ENCODE measurements at places on chromosomes 7 and 10.

GRCh38 chr10:117075064-117075463 is 63.0 kb downstream of the VAX1 start:
- DNase-seq = peak; percentile 17

- DNase-seq = peak; percentile 54
Observed at GRCh38 chr10:75772153-75772887, 340.9 kb downstream of the LRMDA start.

GRCh38 chr10:131577786-131578471 is 266.4 kb upstream of the TCERG1L start:
- no peak for DNase-seq

- peak; percentile 63 for DNase-seq
Observed at GRCh38 chr7:151796871-151797537, 79.9 kb downstream of the PRKAG2 start.

DNA sequence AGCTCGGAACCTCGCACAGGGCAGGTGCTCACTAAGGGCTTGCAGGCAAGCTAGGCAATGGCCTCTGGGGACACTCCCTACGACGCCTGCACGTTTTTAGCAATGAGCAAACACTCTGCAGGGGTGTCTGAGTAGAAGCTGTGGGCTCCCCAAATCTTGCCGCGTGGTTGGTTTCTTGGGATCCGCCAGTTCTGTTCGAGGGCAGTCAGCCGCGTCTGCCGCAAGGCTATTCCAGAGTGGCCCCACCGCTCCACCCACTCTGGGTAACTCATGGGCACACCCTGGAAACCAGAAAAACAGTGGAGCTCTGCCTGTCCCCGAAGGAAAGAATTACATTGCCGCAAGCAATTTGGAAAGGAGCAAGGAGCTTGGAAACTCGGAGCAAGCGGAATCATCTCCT is 189.3 kb upstream of the LYZL2 start:
- DNase-seq = no peak

GRCh38 chr10:44466236-44466635 is 81.3 kb upstream of the CXCL12 start:
- DNase-seq = no peak

GRCh38 chr10:81073155-81073554 is 535.5 kb downstream of the SH2D4B start:
- no peak for DNase-seq

- DNase-seq = no peak
Observed at GRCh38 chr7:9030976-9031375, 597.6 kb downstream of the NXPH1 start.

- no peak for DNase-seq
Observed at GRCh38 chr7:94251-94801, 98.0 kb upstream of the FAM20C start.

- DNase-seq = no peak
Observed at GRCh38 chr10:79355420-79356017, 8.2 kb downstream of the PPIF start.

GRCh38 chr7:28178599-28178998 is 2.0 kb downstream of the JAZF1 start:
- no peak for DNase-seq

DNA sequence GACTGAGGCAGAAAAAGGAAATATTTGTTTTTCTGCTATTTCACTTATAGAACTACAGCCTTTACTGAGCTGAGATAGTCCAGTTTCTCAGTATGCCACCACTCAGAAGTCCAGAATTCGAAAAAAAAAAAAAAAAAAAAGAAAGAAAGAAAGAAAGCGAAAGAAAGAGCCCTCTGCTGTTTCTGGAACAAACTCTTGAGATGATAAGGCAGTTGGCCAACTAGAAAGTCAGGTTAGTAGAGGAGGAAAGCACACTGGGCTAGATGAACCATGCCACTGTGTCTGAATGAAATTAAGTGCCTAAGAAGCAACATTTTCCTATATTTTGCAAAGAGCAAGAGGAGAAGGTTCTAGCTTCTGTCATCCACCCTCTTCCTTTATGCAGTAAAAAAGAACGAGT is 403.8 kb downstream of the SORCS3 start:
- DNase-seq = no peak

GRCh38 chr10:130636313-130636930 is 500.2 kb downstream of the GLRX3 start:
- DNase-seq = peak; percentile 60

DNA sequence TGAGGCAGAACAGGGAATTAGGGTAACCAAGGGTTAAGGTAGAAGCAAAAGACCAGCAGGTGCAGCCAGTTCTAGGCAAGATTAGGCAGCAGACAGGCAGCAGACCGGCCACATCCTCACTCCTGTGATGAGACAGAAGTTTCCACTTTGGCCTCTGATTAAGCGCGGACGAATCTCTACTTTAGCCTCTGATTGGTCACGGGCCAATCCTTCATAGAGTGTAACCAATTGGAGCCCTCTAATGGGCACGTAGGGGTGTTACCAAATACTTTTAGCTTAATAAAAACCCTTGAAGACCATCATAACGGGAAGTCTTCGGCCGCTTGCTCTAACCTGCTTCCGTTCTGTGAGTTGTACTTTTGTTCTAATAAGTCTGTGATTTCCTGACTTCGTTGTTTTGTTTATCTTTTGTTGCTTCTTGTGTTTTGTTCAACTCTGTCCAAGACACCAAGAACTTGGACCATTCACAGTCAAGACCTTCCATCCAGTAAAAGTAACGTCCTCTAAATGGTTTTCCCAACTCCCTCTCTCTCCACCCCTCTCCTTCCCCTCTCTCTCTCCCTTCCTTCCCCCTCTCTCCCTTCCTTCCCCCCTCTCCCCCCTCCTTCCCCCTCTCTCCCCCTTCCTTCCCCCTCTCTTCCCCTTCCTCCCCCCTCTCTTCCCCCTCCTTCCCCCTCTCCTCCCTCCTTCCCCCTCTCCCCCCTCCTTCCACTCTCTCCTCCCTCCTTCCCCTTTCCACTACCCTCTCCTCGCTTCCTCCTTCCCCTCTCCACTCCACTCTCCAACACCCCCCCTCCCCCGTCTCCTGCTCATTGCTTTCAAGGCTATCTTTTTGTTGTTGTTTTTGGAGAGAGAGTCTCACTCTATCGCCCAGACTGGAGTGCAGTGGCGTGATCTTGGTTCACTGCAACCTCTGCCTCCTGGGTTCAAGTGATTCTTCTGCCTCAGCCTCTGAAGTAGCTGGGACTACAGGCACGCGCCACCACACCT is 13.2 kb upstream of the MALSU1 start:
- DNase-seq = no peak

- DNase-seq = no peak
Observed at GRCh38 chr10:101030496-101031127, 317 bp downstream of the PDZD7 start.

DNA sequence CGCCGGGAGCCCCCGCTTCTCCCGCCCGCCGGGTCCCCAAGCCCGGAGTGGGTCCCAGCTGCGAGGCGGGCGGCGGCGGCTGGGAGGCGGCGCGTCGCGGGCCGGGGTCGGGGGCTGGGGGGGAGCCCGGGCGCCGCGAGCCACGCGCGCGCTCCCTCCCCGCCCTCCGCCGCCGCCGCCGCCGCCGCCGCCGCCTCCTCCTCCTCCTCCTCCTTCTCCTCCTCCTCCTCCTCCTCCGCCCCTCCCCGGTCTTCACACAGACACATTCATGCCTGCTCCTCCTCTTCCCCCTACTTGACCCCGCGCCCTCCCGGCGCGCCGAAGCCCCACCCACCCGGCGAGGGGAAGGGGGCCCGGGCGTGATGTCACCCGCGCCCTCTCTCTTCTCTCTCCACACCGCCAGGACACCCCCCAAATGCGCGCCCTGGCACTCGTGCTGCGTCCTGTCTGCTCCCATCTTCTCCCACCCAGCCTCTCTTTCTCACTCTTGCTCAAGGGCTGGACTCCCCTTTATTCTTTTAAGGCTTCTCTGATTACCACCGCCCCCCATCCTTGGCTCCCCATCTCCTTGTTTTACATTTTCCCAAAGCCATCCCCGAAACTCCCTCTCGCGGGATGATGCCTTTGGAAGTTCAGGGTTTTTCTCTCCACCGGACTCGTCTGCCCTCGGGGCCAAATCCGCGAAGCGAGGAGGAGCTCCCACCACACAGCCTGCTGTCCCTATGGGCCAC is 967 bp upstream of the GLI3 start:
- DNase-seq = no peak

GRCh38 chr10:131854579-131855335 is 46.1 kb upstream of the PPP2R2D start:
- DNase-seq = no peak

GRCh38 chr7:101378751-101379174 is 16.1 kb downstream of the COL26A1 start:
- no peak for DNase-seq

DNA sequence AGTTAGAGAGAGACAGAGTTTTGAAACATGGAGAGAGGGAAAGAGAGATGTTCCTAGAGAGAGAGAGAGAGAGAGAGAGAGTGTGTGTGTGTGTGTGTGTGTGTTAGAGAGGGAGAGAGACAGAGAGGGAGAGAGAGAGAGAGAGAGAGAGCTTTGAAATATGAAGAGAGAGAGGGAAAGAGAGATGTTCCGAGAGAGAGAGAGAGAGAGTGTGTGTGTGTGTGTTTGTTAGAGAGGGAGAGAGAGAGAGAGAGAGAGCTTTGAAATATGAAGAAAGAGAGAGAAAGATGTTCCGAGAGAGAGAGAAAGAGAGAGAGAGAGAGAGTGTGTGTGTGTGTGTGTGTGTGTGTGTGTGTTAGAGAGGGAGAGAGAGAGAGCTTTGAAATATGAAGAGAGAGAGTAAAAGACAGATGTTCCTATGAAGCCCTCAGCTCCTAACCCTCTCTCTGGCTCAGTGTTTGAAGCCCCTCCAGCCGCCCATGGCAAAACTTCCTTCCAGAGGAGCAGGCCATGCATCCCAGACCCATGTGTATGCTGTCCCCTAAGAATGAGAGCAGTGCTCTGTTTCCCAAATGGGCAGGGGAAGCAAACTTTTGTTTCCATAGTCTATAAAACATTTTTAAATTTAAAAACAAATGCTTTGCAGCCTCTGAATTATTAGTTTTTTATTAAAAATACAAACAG is 130.9 kb downstream of the KCNMA1 start:
- DNase-seq = no peak

- no peak for DNase-seq
Observed at GRCh38 chr10:23604613-23605012, 165.7 kb downstream of the OTUD1 start.

DNA sequence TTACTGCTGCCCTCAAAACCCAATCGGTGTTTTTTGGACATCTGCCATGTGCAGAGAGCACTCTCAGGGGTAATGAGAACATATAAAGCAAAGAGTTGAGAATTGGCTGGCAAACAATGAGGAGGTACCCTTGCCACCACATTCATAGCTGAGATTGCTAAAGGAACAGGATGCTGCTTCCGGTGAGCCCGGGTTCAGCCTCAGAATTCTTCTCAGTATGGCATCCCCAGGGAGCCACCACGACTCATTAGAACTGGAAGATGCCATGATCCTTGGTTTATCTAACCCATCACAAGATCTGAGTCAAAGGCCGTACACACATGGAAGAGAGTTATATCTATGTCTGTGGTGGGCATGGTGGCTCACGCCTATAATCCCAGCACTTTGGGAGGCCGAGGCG is 174.4 kb downstream of the ARID5B start:
- no peak for DNase-seq

DNA sequence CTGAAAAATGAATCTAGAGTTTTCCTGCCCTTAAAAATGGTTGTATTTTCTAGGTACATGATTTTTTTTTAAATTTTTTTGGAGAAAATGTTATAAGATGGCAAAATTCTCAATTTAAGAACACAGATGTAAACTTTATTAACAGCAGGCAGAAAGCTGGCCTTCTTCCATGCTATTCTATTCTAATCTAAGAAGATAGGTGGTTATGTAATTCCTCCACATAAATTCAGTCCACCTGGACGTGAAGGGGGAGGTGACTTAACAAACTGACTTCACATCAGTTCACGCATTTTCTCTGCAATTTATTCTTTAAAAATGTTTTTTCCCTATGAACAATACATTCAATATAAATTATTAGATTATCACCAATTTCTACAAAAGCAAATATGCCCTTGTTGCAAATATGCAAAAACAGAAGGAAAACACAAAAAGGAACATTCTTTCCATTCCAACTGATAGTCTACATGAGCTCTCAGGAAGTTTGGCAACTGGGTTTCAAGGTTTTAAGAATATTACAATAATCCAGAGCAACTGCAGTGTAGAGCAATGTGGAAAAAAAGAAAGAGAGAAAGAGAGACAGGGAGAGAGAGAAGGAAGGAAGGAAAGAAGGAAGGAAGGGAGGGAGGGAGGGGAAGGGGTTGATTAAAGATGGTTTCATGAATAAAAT is 76.8 kb downstream of the HIBADH start:
- DNase-seq = no peak

- DNase-seq = no peak
Observed at GRCh38 chr7:99001482-99002147, 123.3 kb downstream of the TRRAP start.

GRCh38 chr7:44155191-44156185 is 14.4 kb upstream of the MYL7 start:
- no peak for DNase-seq

DNA sequence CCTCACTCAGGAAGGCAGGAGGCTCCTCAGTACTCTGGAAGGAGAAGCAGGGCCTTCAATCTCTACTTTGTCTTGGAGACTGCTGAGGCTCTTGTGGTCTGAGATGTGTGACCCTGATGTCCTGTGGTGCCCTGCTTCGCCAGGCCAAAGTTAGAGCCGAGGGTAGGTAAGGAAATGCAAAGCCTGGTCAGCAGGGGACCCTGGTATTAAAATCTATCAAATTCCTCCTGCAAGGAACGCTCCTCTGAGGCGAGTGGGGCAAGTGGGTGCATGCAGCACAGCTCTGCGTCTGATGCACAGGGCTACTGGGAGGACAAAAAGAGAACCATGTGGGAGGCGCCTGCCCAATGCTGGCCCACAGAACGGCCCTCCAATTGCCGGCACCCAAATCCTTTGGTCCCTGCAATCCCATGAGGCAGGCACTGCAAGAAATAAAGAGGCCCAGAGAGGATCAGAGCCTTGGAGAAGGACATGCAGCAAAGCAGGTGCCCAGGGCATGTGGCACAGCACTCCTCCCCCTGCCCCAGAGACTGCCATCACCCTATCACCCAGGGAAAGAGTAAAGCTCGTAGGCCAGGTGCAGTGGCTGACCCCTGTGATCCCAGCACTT is 23.1 kb upstream of the ZMIZ1 start:
- no peak for DNase-seq

- DNase-seq = no peak
Observed at GRCh38 chr7:92595281-92595680, 5.1 kb upstream of the FAM133B start.

DNA sequence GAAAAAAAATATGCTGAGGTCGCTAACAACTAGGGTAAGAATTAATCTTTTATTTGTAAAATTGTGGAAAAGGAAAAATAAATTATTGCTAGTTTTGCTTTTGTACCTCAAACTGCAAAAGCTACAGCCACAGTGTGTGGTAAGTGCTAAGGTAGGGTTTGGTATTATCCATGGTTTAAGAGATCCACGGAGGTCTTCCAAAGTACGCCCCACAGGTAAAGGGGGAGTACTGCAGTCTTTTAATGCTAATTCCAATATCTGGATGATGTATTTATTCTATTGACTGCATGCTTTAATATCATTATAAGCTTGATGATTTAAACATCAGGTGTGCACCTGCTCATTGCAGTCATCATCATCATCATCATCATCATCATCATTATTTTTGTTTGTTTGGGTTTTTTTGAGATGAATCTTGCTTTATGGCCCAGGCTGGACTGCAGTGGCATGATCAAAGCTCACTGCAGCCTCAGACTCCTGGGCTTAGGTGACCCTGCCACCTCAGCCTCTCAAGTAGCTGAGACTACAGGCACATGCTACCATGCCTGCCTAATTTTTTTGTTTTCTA is 38.4 kb upstream of the BMS1 start:
- DNase-seq = no peak

GRCh38 chr10:72424561-72424960 is 69.8 kb upstream of the DNAJB12 start:
- DNase-seq = no peak

GRCh38 chr10:127992376-127992775 is 85.5 kb downstream of the PTPRE start:
- no peak for DNase-seq

All from suppressor macrophage (primary cell).